ENCODE measurements at places on chromosomes 3 and 15.
A peak's percentile ranks its signal among the peaks of the same experiment; 100 is the strongest.

- no peak for DNase-seq
Measured at GRCh38 chr3:131730581-131730980, 227.8 kb upstream of the MRPL3 start.

DNA sequence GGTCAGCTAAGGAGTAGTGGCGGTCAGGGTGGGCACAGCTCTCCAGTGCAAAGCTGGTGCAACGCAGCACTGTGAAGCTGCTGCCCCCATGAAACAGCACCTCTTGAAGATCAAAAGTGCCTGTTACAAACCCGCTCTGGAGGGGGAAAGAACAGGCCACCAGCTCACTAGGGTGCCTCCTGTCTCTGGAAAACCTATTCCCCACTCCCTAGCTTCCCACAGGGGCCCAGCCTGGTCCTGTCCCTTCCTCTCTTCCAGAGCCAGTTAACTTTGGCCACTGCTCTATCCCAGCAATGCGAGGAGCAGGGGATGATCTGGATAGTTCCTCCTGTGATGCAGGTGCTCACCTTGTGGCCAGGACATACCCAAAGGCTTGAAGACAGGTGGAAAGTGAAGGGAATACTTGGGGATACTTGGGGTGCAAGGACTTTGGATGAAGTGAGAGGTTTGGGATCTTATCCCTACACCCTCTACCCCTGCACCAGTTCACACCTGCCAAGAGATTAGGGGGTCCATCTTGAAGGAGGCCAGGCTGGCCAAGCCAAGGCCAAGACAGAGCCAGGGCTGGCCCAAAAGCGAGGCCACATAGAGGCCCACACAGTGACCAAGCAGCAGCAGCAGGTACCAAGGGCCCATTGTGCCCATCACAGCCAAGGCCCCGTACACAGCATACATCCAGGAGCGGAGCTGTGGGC is 4.2 kb downstream of the HHATL start:
- no peak for DNase-seq

DNA sequence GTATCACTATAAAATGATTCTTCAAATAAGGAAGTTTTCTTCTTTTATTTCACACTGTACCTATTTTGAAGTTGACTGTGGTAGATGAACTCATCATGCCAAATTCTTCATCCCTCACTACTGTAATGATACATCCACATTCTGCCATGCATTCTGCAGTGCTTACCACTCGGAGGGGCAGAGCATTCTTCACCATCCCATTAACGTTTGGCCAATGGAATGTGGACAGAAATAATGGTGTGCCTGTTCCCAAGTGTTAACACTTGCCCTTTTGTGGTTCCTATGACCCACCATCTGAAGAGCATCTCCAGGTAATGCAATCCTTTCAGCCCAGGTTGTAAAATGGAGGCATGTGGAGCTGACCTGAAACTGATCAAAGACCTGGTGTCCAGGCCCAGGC is 18.6 kb downstream of the GOLIM4 start:
- DNase-seq: no peak

GRCh38 chr3:38232701-38233100 is 32.9 kb upstream of the SLC22A13 start:
- DNase-seq: no peak

DNA sequence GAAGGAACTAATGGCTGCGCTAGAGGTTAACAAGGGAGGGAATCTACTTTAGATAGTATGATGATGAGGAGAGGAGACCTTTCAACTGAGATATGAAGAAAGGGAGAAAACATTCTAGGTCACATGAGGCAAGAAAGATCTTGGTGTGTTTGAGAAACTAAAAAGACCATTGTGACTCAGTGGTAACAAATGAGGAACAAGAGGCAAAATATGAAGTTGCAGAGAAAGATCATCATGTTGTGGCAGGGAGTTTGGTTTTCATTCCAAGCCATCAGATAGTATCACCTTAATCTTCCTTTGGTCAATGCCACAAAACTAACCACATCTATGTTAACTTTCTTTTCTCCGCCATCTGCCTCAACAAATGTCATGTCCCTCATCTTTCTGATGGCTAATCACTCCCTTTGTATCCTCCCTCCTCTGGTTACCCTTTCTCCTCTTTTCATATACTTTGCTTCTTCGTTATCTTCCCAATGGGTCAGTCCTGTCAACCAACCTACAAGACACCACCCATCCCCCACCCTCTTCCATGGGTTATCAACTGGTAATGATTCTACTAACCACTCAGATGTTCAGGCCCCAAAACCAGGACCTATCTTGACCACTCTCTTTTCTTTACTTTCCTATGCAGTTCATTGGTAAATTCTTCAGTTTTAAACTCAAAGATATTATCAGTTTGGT is 2.4 kb upstream of the PDCD6IP start:
- DNase-seq: no peak

- no peak for DNase-seq
Measured at GRCh38 chr3:169848741-169849140, 21.0 kb downstream of the LRRC31 start.

GRCh38 chr3:48952510-48953118 is 34.0 kb downstream of the ARIH2 start:
- DNase-seq: peak; percentile 57

GRCh38 chr3:35562141-35562540 is 77.2 kb upstream of the ARPP21 start:
- DNase-seq: no peak

DNA sequence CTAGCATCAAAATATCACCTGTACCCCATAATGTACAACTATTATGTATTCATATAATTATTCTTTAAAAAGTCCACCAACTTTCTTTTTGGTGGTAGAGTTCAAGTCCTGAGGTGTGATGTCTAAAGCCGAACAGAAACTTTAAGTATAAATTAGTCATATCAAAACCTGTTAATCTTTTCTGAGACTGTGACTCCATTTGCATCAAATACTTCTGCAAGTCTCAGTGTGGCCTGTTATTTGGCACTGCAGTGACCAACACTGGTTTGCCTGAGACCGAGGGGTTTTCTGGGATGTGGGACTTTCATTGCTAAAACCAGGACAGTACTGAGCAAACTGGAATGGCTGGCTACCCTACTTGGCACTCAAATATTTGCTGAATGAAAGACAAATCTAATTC is 7.3 kb downstream of the NGLY1 start:
- DNase-seq: no peak

GRCh38 chr3:40476478-40477470 is at the start of gene ZNF619:
Gene ZNF619, plus strand, starts transcription at chr3:40477122. Its CDS starts 858 bp downstream, at chr3:40477980.
- DNase-seq: peak; percentile 80

GRCh38 chr3:16508591-16508995 is 4.9 kb downstream of the RFTN1 start:
- DNase-seq: no peak

DNA sequence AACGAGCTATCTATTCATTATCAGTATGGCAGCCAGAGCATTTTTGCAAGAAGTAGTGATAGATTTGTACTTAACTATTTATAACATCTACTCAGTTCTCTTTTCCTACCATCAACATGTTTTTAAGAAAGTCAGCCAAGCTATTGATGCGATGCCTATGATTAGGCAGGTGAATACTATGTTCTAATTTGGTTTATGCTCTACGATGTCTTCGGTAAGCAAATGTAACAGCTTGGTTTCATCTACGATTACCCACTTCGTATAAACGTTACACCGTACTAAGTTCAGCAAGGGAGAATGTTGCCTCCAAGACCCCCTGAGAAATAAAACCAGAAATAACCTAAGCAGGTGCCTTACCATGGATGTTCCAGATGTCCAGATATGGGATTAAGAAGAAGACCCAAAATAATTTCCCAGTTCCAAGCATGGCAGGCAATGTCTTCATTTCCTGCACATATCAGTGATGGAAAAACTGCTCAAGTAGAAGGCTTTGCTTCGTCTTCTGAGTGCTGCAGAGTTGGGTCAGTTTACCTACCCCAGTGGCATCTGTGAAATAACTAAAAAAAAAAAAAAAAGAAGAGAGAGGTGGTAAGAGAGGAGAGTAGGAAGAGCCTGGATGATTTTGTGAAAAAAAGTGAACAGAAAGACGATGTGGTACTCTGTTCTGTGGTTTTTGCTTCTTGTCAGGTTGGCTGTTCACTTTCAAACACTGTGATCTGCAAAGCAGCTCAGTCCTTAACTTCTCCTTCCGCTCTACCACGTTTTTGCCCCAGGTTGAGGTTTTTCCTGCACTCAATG is at the start of gene BTLA:
TSS of gene BTLA (minus strand) at position 559 of the 798 bp plus-strand sequence. CDS start at position 445, 114 bp downstream.
- no peak for DNase-seq

- DNase-seq: no peak
Measured at GRCh38 chr3:168539909-168540308, 444.2 kb upstream of the GOLIM4 start.

- DNase-seq: peak; percentile 23
Measured at GRCh38 chr15:74172701-74173379, 670 bp upstream of the ISLR start.

GRCh38 chr3:54836871-54837270 is 91.0 kb downstream of the LRTM1 start:
- no peak for DNase-seq

DNA sequence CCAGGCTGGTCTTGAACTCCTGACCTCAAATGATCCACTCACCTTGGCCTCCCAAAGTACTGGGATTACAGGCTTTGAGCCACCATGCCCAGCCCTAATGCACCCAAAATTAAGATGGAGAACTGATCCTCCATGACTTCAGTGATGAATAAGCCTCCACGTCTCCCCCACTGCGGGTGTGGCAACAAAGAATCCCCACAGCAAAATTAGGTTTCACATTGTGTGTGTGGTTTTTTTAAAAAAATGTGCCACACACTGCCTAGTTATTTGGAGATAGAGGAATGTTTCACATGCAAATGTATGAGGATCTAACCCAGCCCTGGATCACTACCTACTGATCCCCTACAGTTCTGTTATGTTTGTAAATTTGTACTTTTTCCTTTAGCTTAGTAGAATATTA is 17.3 kb downstream of the HDAC11 start:
- DNase-seq: no peak

DNA sequence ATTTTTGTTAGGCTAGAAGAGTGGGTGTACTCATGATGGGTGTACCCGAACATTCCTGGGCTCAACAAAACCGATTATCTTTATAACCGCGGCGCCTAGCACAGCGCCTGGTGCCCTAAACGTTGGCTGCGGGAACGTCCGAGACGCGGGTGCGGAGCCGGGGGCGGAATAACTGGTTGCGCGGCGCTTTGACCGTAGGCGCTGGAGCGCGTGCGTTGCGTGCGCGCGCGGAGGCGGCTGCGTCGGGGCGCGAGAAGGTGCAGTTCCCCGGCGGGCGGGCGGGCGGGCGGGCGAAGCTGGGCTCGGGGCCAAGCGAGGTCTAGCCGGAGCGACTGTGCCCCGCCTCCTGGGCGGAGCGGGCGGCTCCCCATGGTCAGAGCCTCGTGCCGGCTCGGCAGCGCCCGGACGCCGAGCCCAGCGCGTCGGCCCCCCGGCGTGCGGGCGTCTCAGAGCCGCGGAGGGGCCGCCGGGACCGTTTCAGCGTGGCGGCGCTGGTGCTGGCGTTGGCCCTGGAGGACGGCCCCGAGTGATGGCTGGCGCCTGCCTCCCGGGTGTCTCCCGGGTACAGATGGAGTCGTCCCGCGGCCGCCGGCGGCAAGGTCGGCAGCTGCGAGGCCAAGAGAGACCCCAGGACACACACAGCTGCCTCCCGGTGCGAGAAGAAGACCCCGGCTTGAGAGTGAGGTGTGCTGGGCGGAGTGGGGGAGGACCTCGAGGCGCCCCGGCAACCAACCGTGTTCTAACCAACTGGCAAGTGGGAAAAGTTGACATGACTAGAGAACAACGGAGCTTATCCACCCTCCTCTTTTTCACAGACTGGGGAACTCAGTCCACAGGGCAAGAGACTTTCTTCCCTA is at the start of gene PLAAT1:
TSS of gene PLAAT1 (plus strand) at position 373 of the 857 bp plus-strand sequence. CDS start 14,429 bp downstream, outside the sequence.
- DNase-seq: peak; percentile 76

GRCh38 chr3:108983051-108983450 is 29.4 kb upstream of the GUCA1C start:
- no peak for DNase-seq

DNA sequence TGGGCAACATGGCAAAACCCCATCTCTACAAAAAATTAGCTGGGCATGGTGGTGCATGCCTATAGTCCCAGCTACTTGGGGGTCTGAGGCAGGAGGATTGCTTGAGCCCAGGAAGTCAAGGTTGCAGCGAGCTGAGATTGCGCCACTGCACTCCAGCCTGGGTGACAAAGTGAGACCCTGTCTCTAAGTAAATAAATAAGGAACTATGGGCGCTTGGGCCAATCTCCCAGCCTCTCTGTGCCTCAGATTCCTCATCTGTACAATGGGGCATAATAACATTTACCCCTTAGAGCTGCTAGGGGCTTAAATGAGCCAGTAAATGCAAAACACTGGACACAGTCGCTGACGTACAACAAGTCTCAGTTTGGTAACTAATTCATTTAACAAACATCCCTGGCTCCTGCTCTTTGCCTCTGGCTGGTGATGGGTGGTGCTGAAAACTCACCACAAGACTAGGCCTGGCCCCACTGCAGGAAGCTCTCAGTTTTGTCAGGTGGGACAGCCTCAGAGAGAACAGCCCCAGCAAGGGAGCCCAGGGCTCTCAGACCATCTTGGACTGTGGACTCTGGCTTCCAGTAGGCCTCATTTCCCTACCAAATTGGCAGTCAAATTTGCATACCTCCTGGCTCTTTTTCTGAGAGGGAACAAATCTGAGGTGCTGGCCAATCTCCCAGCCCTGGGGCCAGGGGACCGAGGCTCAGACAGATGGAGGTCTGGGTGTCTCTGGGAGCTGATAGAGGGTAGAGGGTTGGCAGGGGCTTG is 6.4 kb upstream of the TBC1D2B start:
- DNase-seq: no peak

DNA sequence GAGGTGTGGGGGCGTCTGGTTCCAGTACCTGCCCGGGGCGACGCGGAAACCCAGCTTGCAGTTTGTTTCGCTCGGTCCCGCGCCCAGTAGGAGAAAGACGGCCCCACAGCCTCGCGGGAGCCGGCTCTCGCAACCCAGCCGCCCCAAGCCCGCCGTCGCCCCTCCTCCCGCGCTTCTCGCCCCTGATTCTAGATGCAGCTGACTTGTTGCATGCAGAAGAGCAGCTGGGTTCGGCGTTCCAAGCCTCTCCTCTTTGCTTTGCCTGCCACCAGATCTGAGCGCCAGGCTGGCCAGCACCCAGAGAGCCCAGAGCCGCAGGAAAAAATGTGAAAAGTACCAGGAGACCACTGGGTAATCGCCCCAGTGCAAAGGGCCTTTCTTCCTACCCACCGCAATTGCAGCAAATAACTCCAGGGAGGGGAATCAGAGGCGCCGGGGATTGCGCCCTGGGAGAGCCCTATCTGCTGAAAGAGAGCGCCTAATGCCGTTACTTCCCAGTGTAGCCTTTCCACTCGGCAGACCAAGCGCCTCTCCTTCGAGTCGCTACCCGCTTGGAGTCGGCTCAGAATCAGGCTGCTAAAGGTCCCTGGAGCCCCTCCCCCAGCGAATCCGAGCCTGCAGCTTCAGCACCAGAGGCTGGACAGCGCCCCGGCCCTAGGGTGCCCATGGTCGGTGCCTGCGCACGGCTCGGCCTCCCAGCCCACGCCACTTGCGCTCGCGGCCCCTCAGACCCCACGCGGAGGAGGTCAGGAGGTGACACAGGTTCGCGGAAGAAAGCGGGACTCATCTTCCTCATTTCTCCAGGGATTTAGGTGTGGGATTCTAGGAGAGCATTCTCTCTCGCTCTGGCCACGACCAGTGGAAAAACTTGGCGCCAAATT is 15.7 kb upstream of the AEN start:
- peak; percentile 93 for DNase-seq

DNA sequence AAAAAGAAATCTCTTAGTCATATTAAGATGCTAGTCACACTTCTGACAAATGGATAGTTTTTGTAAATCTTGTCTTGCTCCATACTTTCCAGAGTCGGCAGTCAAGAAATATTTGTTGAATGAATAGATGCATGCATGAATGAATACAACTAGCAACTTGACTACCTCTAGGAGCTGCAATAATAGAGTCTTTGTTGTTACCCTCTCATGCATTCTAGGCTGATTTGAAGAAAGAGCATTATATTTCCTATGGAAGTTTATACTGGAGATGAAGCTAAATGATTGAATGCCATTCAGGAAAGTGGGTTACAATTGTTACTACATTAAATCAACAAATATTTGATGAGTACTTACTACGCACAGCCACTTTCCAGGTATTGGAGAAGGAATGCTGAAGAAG is 18.1 kb upstream of the TRAT1 start:
- DNase-seq: no peak
